ENCODE measurements at places on chromosomes 1 and 21. TPM values are rescaled to one million over a fixed set of nuclear protein-coding genes. Genes with fewer than 3 reads are reported as not detected.

LINGO4 gene
- not detected for total RNA-seq

B3GALT5 gene
- not detected for total RNA-seq

DR1 gene
- 52.7 TPM for total RNA-seq

CBS gene
- 44.9 TPM for total RNA-seq

RHD gene
- not detected for total RNA-seq

CHIA gene
- not detected for total RNA-seq

TTC34 gene
- 0.20 TPM for total RNA-seq

MAP10 gene
- 1.1 TPM for total RNA-seq

DIPK1A gene
- 15.0 TPM for total RNA-seq

Measured in NCI-H460 (cell line).